ENCODE measurements at places on chromosomes 4 and X. TPM values are rescaled to one million over a fixed set of nuclear protein-coding genes. Genes with fewer than 3 reads are reported as not detected.
A peak's percentile ranks its signal among the peaks of the same experiment; 100 is the strongest.

UGT2B15 gene
- total RNA-seq = not detected

DNA sequence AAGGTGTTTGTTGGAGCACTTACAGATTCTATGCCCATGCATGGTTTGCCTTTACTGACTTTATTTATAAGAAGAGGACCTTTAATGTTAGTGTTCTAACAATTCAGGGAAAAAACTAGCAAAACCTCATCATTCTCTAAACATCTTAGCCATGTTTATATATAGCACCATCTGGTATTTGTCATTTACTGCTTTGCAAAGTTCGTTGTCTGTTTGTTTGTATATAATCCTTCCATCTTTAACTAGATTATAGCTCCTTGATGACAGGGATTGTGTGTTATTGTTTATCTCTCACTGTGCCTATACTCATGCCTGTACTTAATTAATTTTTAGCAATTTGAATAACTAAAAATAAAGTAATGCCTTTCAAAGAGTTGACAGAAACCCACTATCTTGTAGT, 170.6 kb upstream of the PACRGL start:
- no peaks in the 10 kb centered on the region for H3K27me3 ChIP-seq
- H3K27ac ChIP-seq = no peak overlapping the region
- peaks cover 14% of the 10 kb centered on the region for H3K4me1 ChIP-seq
- no peak for DNase-seq
- H3K36me3 ChIP-seq = peaks cover 8% of the 10 kb centered on the region
- H3K4me3 ChIP-seq = no peak overlapping the region

TCEAL2 gene
- total RNA-seq = not detected

TASL gene
- not detected for total RNA-seq

DNA sequence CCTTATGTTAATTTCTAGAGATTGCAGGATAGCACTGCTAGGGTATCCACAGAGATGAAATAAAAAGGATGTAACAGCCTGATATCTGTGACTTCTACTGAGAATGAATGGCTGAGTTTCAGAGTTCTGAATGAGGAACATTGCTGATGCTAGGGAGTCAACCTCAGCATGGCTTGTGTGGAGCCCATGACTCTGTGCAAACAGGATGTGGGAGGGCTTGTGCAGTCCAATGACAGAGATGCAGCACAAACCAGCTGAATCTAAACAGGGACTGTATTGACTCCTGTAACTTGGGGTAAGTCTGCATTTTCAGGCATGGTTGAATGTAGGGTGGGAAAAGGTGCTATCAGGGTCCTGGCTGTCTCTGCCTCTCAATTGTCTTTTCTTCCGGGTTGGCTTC, 5.3 kb upstream of the RASL11B start:
- no peak for DNase-seq
- no peaks in the 10 kb centered on the region for H3K4me1 ChIP-seq
- H3K36me3 ChIP-seq = no peaks in the 10 kb centered on the region
- H3K27me3 ChIP-seq = 0 out of 2 replicates have a peak, but pooled peaks cover 6% of the 10 kb centered on the region
- no peak overlapping the region for H3K4me3 ChIP-seq

GRCh38 chrX:47217121-47217851, 1.2 kb upstream of the CDK16 start:
- no peaks in the 10 kb centered on the region for H3K27me3 ChIP-seq
- peaks cover 34% of the 10 kb centered on the region for H3K4me1 ChIP-seq
- peak overlapping the region; percentile 58 for H3K4me3 ChIP-seq
- H3K36me3 ChIP-seq = peaks cover 38% of the 10 kb centered on the region
- peak overlapping the region; percentile 96 for H3K27ac ChIP-seq

KCND1 gene
- total RNA-seq = 0.51 TPM

GAGE12E gene
- total RNA-seq = not detected

- DNase-seq = no peak
- no peak overlapping the region for H3K27ac ChIP-seq
Measured at GRCh38 chrX:43735534-43735933, 79.4 kb downstream of the MAOA start.

GRCh38 chr4:182593864-182594263, 323.3 kb downstream of the DCTD start:
- H3K36me3 ChIP-seq = no peaks in the 10 kb centered on the region
- DNase-seq = no peak
- H3K4me3 ChIP-seq = no peak overlapping the region
- no peaks in the 10 kb centered on the region for H3K4me1 ChIP-seq

DNA sequence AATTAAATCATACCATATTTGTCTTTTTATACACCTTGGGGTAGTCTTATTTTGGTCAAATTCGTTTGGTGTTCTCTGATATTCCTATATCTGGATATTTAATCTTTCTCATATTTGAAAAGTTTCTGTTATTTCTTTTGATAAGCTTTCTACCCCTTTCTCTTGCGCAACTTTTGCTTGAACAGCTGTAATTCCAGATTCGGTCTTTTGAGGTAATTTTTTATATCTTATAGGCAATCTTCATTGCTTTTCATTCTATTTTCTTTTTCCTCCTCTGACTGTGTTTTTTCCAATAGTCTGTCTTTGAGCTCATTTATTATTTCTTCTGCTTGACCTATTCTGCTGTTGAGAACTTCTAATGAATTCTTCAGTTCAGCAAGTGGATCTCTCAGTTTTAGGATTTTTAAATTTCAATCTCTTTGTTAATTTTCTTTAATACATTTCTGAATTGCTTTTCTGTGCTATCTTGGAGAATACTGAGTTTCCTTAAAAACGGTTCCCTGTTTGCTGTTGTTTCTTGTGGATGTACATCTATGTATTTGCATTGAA, 11.3 kb upstream of the MTHFD2L start:
- H3K36me3 ChIP-seq = no peaks in the 10 kb centered on the region
- no peaks in the 10 kb centered on the region for H3K27me3 ChIP-seq
- H3K4me3 ChIP-seq = no peak overlapping the region
- no peaks in the 10 kb centered on the region for H3K4me1 ChIP-seq
- no peak for DNase-seq

GRCh38 chr4:52866734-52867133, 4.6 kb downstream of the RASL11B start:
- no peak for DNase-seq
- no peaks in the 10 kb centered on the region for H3K27me3 ChIP-seq
- H3K36me3 ChIP-seq = no peaks in the 10 kb centered on the region
- no peak overlapping the region for H3K27ac ChIP-seq
- H3K4me1 ChIP-seq = peaks cover 5% of the 10 kb centered on the region
- no peak overlapping the region for H3K4me3 ChIP-seq

DMRTC1B gene
- not detected for total RNA-seq

PABPC1L2A gene
- total RNA-seq = not detected

DNA sequence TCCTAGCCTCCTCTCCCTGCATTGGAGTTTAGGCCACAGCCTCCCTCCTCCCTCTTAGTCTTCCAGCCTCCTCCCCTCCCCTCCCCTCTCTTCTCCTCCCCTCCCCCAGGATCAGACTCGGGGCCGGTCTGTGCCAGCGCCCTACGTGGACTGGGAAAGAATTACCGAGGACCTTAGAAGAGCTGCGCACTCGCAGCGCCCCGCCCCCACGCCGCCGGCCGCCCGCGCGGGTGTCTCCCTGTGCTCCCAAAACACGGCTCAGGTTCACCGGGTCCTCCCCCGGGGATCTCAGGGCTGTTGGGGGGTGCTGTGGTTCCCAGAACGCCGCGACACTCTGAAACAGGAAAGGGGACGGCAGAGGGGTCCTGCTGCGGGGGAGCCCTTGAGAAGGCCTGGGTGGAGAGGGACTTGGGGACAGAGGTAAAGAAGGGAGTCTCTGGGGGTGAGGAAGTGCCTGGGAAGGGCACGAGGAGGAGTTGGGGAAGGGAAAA, 122.3 kb upstream of the TBL1X start:
- H3K27me3 ChIP-seq = no peaks in the 10 kb centered on the region
- H3K4me3 ChIP-seq = no peak overlapping the region
- no peaks in the 10 kb centered on the region for H3K36me3 ChIP-seq
- H3K4me1 ChIP-seq = peaks cover 24% of the 10 kb centered on the region
- H3K27ac ChIP-seq = no peak overlapping the region

DNA sequence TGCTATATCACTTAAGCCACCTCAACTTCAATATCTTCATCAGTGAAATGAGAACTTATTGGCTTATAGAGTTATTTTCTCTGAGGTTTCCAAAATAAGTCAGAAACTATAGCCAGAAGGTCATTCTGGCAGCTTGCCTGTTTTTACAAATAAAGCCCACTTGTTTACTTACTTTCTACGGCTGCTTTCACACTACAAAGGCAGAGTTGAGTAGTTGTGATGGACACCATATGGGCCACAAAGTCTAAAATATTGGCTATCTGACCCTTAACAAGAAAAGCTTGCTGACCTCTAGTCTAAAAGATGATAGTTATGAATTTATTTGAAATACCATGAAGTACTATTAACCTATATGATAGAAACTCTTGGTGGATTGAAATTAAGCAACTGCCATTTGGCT, 67.3 kb upstream of the ATOH1 start:
- DNase-seq = no peak
- H3K27ac ChIP-seq = no peak overlapping the region
- H3K36me3 ChIP-seq = no peaks in the 10 kb centered on the region

GRCh38 chrX:51569561-51569960, 49.2 kb downstream of the CENPVL3 start:
- H3K4me1 ChIP-seq = peaks cover 25% of the 10 kb centered on the region
- no peaks in the 10 kb centered on the region for H3K27me3 ChIP-seq
- H3K27ac ChIP-seq = peak overlapping the region; percentile 78
- no peak overlapping the region for H3K4me3 ChIP-seq
- H3K36me3 ChIP-seq = no peaks in the 10 kb centered on the region

DNA sequence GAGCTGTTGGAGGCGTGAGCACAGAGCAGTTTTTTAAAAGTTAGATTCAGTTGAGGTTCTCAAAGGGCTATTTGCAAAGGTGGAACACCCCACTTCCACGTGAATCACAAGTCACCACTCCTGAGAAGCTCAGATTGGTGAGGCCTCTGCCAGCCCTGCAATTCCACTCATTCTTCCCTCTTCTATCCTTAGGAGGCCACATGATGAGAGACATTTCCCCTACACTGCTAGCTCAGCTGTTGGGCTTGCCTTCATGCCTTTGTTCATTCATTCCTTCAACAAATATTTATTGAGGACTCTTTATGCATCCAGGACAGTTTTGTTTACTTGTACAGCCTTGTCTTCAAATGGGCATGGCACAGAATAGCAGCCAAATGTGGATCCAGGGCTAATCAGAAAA, 3.7 kb downstream of the SRPX2 start:
- peaks cover 77% of the 10 kb centered on the region for H3K4me1 ChIP-seq
- DNase-seq = peak; percentile 23
- H3K27me3 ChIP-seq = no peaks in the 10 kb centered on the region
- no peaks in the 10 kb centered on the region for H3K36me3 ChIP-seq
- H3K4me3 ChIP-seq = no peak overlapping the region

DNA sequence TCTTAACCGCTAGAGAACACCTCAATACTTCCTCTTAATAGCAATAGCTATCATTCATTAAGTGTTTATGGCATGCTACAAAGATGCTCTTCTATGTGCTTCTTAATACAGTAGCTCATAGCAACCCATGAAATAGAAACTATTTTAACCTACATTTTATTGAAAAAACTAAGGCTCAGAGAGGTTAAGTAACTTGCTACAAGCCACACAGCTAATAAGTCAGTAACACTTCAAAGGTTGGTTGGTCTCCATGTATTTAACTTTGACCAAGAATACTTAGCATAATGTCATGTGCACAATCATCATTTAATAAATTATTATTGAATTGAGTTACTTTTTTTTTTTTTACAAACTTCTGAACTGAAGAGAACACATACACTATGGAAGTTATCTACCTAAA, 36.1 kb downstream of the IL13RA1 start:
- no peak overlapping the region for H3K4me3 ChIP-seq
- no peaks in the 10 kb centered on the region for H3K4me1 ChIP-seq
- no peak overlapping the region for H3K27ac ChIP-seq
- H3K36me3 ChIP-seq = peaks cover 4% of the 10 kb centered on the region

- H3K27ac ChIP-seq = no peak overlapping the region
- no peak overlapping the region for H3K4me3 ChIP-seq
- peaks cover 18% of the 10 kb centered on the region for H3K4me1 ChIP-seq
- H3K36me3 ChIP-seq = no peaks in the 10 kb centered on the region
Measured at GRCh38 chr4:174373821-174374220, 90.1 kb downstream of the CEP44 start.

TMEM154 gene
- 8.1 TPM for total RNA-seq

CXorf49 gene
- total RNA-seq = not detected

GRCh38 chr4:189305500-189305899, 635.2 kb upstream of the FRG1 start:
- no peaks in the 10 kb centered on the region for H3K27me3 ChIP-seq
- no peak for DNase-seq
- no peaks in the 10 kb centered on the region for H3K4me1 ChIP-seq
- H3K36me3 ChIP-seq = no peaks in the 10 kb centered on the region
- H3K27ac ChIP-seq = no peak overlapping the region
- no peak overlapping the region for H3K4me3 ChIP-seq

DNA sequence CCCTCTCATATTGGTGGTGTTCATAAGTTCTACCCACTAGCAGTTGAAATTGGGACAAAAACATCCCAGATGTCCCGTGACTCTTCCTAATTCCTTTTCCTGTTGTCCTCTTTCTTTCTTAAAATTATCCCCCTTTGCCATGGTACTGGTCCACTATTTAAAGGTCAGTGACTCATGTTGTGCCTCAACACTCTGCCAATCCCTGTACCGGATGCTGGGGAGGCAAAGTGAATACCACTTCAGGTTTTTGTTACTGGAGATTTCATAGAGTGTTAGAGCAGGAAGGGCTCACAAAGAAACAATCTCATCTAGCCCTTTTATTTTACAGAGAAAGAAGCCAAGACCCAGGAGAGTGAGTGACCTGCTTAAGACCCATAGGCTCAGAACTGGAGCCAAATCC, 24.6 kb downstream of the SEPTIN11 start:
- H3K4me1 ChIP-seq = peaks cover 35% of the 10 kb centered on the region
- no peak overlapping the region for H3K4me3 ChIP-seq
- no peaks in the 10 kb centered on the region for H3K27me3 ChIP-seq
- DNase-seq = no peak

DNA sequence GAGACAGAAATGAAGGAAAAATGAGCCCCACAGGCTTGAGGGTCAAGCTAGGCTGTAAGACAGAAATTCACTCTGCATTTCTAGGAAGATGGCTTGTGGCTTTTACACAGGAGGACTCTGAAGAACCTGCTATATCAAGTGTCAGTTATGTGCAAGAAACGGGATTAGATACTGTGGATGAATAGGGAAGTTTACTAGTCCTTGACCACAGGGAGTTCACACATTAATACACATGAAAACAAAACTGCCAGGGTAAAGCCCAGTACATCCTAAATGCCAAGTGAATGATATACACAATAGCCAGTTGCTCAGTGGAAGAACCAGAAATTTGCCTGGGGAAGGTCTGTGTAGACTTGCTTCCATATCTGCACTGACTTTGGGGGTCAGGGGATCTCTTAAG, 53.5 kb downstream of the TMEM131L start:
- H3K36me3 ChIP-seq = no peaks in the 10 kb centered on the region
- DNase-seq = no peak
- H3K27ac ChIP-seq = no peak overlapping the region
- no peaks in the 10 kb centered on the region for H3K4me1 ChIP-seq
